ENCODE measurements at places on chromosomes 4 and X.

- peaks cover 15% of the 10 kb centered on the region for H3K4me1 ChIP-seq
- H3K27ac ChIP-seq, result no peak overlapping the region
- no peak overlapping the region for H3K4me3 ChIP-seq
- H3K36me3 ChIP-seq, result no peaks in the 10 kb centered on the region
- DNase-seq, result no peak
Measured at GRCh38 chr4:15150631-15151030, 148.3 kb downstream of the CPEB2 start.

DNA sequence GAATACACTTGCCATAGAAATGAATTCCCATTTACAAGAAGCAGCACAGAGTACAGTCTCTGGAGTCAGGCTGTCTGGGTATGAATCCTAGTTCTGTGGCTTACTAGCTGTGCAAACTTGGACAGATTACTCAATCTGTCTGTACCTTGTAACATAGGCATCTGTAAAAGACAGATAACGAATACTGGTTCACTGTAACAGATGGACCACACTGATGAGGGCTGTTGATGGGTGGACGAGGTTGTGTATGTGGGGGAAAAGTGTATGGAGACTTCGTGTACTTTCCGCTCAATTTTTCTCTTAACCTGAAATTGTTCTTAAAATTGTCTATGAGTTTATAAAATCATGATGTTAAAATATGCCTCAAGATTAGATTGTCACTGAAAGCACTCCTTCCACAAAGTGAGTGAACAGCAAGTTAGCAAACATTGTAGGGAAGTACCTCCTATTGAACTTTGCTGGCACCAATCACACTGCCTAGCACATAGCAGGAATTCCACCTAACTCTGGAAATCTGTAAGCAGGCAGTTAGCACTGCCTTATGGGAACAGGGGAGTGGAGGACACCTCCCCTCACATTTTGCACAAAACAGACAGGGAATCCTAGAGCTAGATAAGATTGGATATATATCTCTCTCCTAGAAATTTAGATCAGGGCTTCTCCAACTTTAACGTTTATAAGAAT is 6.5 kb upstream of the EXOSC9 start:
- H3K4me3 ChIP-seq, result no peak overlapping the region
- H3K27ac ChIP-seq, result no peak overlapping the region
- H3K36me3 ChIP-seq, result no peaks in the 10 kb centered on the region
- H3K27me3 ChIP-seq, result peaks cover 21% of the 10 kb centered on the region
- no peaks in the 10 kb centered on the region for H3K4me1 ChIP-seq

DNA sequence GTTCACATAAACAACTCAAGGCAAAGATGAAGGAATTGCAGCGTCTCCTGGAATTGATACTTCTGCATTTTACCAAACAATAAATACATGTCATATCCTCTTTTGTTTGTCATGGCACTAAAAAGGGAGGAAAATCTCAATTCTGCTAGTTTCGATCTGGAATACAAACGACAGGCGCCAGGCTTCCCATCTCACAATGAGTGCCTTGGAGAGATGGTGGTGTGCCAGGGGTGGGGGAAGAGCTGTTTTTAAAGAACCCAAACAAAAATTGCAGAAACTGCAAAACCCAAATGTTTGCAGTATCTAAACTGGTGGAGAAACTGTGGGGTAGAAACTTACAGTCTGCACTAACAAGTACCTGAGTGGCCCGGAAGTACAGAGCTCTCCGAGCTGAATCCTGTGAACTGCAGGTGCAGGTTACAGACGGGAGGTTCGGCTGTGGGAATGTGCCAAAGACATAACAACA is 53.0 kb upstream of the KLF3 start:
- no peak for DNase-seq
- H3K27me3 ChIP-seq, result no peaks in the 10 kb centered on the region
- H3K4me3 ChIP-seq, result no peak overlapping the region
- peak overlapping the region; percentile 7 for H3K27ac ChIP-seq
- peaks cover 41% of the 10 kb centered on the region for H3K4me1 ChIP-seq
- no peaks in the 10 kb centered on the region for H3K36me3 ChIP-seq

GRCh38 chrX:13013363-13014110 is 30.9 kb downstream of the FAM9C start:
- H3K4me3 ChIP-seq, result no peak overlapping the region
- DNase-seq, result no peak
- no peaks in the 10 kb centered on the region for H3K36me3 ChIP-seq
- peaks cover 5% of the 10 kb centered on the region for H3K4me1 ChIP-seq

DNA sequence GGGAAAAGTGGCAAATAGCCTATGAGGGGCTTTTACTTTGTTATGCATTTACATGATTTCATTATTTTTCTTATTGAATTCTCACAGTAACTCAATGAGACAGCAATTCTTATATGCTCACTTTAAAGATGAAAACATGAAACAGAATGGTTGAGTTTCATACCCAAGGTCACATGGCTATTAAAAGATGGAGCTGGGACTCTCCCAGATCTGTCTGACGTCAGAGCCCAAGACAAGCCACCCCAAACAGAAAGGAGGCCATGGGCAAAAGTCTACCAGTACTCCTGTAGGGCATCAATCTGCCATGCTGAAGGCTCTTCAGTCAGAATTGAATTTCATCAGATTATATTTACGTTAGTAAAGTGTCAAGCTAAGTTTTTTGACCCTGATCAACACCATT is 13.2 kb downstream of the HSD17B11 start:
- peaks cover 28% of the 10 kb centered on the region for H3K36me3 ChIP-seq
- H3K4me3 ChIP-seq, result no peak overlapping the region
- no peak for DNase-seq
- H3K27ac ChIP-seq, result no peak overlapping the region
- H3K4me1 ChIP-seq, result no peaks in the 10 kb centered on the region
- H3K27me3 ChIP-seq, result no peaks in the 10 kb centered on the region

- no peak overlapping the region for H3K4me3 ChIP-seq
- no peaks in the 10 kb centered on the region for H3K36me3 ChIP-seq
- H3K4me1 ChIP-seq, result peaks cover 4% of the 10 kb centered on the region
- H3K27me3 ChIP-seq, result no peaks in the 10 kb centered on the region
Measured at GRCh38 chr4:77566148-77566547, 39.5 kb upstream of the CXCL13 start.

GRCh38 chrX:54306379-54306778 is 51.5 kb downstream of the WNK3 start:
- H3K4me3 ChIP-seq, result no peak overlapping the region
- no peaks in the 10 kb centered on the region for H3K36me3 ChIP-seq
- no peaks in the 10 kb centered on the region for H3K4me1 ChIP-seq
- H3K27me3 ChIP-seq, result no peaks in the 10 kb centered on the region

GRCh38 chr4:139523076-139523475 is 32.9 kb downstream of the SETD7 start:
- H3K4me3 ChIP-seq, result no peak overlapping the region
- H3K27me3 ChIP-seq, result no peaks in the 10 kb centered on the region

- no peaks in the 10 kb centered on the region for H3K4me1 ChIP-seq
- H3K27me3 ChIP-seq, result no peaks in the 10 kb centered on the region
- no peak overlapping the region for H3K4me3 ChIP-seq
- no peak overlapping the region for H3K27ac ChIP-seq
Measured at GRCh38 chrX:133448512-133449076, 33.3 kb upstream of the GPC4 start.

DNA sequence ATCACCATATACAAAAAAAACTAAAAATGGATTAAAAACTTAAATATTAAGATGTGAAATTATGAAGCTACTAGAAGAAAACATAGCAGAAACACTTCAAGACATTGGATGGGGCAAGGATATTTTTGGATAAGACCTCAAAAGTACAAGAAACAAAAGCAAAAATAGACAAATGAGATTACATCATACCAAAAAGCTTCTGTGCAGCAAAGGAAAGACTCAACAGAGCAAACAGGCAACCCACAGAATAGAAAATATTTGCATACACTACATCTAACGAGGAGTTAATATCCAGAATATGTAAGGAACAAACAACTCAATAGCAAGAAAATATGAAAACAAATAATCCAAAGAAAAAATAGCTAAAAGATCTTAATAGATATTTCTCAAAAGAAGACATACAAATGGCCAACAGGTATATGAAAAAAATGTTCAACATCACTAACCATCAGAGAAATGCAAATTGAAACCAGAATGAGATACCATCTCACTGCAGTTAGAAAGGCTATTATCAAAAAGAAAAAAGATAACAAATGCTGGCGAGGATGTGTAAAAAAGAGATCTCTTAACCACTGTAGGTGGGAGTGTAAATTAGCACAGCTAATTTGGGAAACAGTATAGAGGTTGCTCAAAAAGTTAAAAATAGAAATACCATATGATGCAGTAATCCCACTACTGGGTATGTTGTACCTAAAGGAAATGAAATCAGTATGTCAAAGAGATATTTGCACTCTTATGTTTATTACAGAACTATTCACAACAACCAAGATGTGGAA is 17.8 kb upstream of the LRCH2 start:
- H3K27ac ChIP-seq, result no peak overlapping the region
- no peaks in the 10 kb centered on the region for H3K4me1 ChIP-seq
- no peaks in the 10 kb centered on the region for H3K36me3 ChIP-seq

DNA sequence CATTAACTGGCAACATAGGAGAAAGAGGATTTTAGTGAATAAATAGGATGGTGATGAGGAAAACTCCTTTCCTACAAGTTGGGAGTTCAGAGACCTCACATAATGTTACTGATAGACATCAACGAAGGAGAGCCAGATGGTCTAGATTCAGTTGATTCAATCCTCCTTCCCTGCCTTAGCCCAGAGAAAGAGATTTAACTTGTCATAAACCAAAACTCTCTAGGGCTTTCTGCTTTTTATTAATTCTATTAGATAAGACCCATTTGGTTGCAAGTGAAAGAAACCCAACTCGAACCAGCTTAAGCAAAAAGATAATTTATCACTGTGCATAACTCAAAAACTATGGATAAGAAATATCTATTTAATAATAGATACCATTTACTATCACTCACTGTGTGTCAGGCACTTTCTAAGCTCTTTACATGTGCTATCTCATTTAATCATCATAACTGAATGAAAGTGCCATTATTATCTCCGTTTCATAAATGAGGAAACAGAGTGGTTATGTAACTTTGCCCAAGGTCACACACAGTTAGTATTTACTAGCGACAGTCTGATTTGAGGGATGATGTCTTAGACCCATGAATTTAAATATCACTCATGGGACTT is 4.3 kb upstream of the UNC5C start:
- DNase-seq, result no peak
- H3K27me3 ChIP-seq, result peaks cover 30% of the 10 kb centered on the region
- no peaks in the 10 kb centered on the region for H3K36me3 ChIP-seq
- H3K27ac ChIP-seq, result no peak overlapping the region
- no peak overlapping the region for H3K4me3 ChIP-seq

DNA sequence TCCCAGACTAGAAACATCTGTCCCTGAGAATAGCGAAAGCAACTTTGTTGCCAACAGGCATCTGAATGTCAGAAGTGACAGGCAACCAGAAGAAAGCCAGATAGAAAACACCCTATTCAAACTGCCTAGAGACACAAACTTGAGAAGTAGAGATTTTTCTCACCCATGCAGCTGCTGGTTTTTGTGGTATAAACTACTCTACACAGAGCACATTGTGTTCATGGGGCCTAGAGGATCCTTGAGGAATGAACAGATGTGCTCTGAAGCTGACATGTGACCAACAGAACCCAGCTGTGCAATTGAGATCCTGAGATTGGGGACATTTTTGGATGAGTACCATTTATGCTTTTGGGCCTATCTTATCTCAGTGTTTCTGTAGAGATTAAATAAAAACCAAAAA is 63.6 kb upstream of the NRK start:
- no peak overlapping the region for H3K27ac ChIP-seq
- no peaks in the 10 kb centered on the region for H3K4me1 ChIP-seq
- H3K27me3 ChIP-seq, result no peaks in the 10 kb centered on the region

Measured in suprapubic skin (tissue), 4 donors.